ENCODE measurements at places on chromosomes 16 and 17. TPM values are rescaled to one million over a fixed set of nuclear protein-coding genes. Genes with fewer than 3 reads are reported as not detected.

The PRR35 gene
- not detected for polyA plus RNA-seq

The KRTAP1-5 gene
- not detected for polyA plus RNA-seq

The PLA2G10 gene
- polyA plus RNA-seq, result 0.73 TPM

The RGS11 gene
- polyA plus RNA-seq, result 2.8 TPM

The NLRC3 gene
- 0.73 TPM for polyA plus RNA-seq

The P2RX5 gene
- polyA plus RNA-seq, result 43.3 TPM

The GPR179 gene
- not detected for polyA plus RNA-seq

The PLLP gene
- polyA plus RNA-seq, result 0.55 TPM

The ARL5C gene
- polyA plus RNA-seq, result not detected

The MYH8 gene
- polyA plus RNA-seq, result not detected

The SLFN14 gene
- not detected for polyA plus RNA-seq

The DVL2 gene
- polyA plus RNA-seq, result 0.91 TPM

The OR1E1 gene
- polyA plus RNA-seq, result not detected

The IRX3 gene
- polyA plus RNA-seq, result 1.6 TPM

The COG4 gene
- 24.3 TPM for polyA plus RNA-seq

The JPH3 gene
- polyA plus RNA-seq, result 0.98 TPM

The TERB1 gene
- not detected for polyA plus RNA-seq

The IGFALS gene
- not detected for polyA plus RNA-seq

The EME1 gene
- 0.35 TPM for polyA plus RNA-seq

The SMARCE1 gene
- 73.0 TPM for polyA plus RNA-seq

The SDR42E2 gene
- polyA plus RNA-seq, result not detected

The MARCHF10 gene
- polyA plus RNA-seq, result not detected

The ETV4 gene
- polyA plus RNA-seq, result 0.77 TPM

The HCRT gene
- polyA plus RNA-seq, result not detected

The RHBDL3 gene
- 0.17 TPM for polyA plus RNA-seq

The ALDH3A1 gene
- polyA plus RNA-seq, result not detected

The SPIRE2 gene
- 0.84 TPM for polyA plus RNA-seq

The TTC19 gene
- 76.4 TPM for polyA plus RNA-seq

The ZNF668 gene
- polyA plus RNA-seq, result not detected

The CA4 gene
- 10.5 TPM for polyA plus RNA-seq

The KRT17 gene
- 10.7 TPM for polyA plus RNA-seq

The KRT24 gene
- 0.85 TPM for polyA plus RNA-seq

The SPATA33 gene
- 5.0 TPM for polyA plus RNA-seq

The CD300H gene
- not detected for polyA plus RNA-seq

The CDH11 gene
- polyA plus RNA-seq, result 23.8 TPM

The MMP25 gene
- polyA plus RNA-seq, result not detected

The C16orf96 gene
- polyA plus RNA-seq, result not detected

The KRT13 gene
- not detected for polyA plus RNA-seq

The HOXB13 gene
- polyA plus RNA-seq, result not detected

The SOX15 gene
- 5.0 TPM for polyA plus RNA-seq

The FAM20A gene
- 0.34 TPM for polyA plus RNA-seq

The TUBG1 gene
- polyA plus RNA-seq, result 29.5 TPM

The AHSP gene
- polyA plus RNA-seq, result not detected

The FBXL19 gene
- polyA plus RNA-seq, result 0.52 TPM

The CCL2 gene
- polyA plus RNA-seq, result not detected

The NEUROD2 gene
- polyA plus RNA-seq, result 2.9 TPM

The ASGR2 gene
- polyA plus RNA-seq, result 0.57 TPM

The CNEP1R1 gene
- polyA plus RNA-seq, result 71.1 TPM

The TNS4 gene
- polyA plus RNA-seq, result not detected

The INCA1 gene
- polyA plus RNA-seq, result 2.5 TPM

The KRTAP4-3 gene
- polyA plus RNA-seq, result not detected

The AIPL1 gene
- polyA plus RNA-seq, result not detected

The TP53TG3C gene
- not detected for polyA plus RNA-seq

The SLC47A1 gene
- 10.7 TPM for polyA plus RNA-seq

The HEATR9 gene
- not detected for polyA plus RNA-seq

Data from Purkinje cell (primary cell).